ENCODE measurements at places on chromosomes 13 and 19.

GRCh38 chr13:31965361-31966066 is 66.1 kb upstream of the FRY start:
- no peak for DNase-seq

DNA sequence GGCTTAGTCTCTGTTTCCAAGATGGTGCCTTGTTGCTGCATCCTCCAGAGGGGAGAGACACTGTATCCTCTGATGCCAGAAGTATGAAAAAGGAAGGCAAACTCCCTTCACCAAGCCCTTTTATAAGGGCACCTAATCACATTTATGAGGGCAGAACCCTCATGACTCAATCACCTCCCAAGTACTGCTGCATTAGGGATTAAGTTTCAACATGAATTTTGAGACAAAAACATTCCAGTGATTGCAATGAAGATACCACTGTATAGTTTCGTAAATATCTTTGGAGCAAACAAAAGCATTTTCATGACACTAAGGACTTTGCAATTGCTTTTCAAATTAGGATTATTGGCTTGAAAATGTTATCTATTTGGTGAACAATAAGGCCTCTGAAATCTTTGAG is 63.8 kb downstream of the RNF17 start:
- DNase-seq: no peak

DNA sequence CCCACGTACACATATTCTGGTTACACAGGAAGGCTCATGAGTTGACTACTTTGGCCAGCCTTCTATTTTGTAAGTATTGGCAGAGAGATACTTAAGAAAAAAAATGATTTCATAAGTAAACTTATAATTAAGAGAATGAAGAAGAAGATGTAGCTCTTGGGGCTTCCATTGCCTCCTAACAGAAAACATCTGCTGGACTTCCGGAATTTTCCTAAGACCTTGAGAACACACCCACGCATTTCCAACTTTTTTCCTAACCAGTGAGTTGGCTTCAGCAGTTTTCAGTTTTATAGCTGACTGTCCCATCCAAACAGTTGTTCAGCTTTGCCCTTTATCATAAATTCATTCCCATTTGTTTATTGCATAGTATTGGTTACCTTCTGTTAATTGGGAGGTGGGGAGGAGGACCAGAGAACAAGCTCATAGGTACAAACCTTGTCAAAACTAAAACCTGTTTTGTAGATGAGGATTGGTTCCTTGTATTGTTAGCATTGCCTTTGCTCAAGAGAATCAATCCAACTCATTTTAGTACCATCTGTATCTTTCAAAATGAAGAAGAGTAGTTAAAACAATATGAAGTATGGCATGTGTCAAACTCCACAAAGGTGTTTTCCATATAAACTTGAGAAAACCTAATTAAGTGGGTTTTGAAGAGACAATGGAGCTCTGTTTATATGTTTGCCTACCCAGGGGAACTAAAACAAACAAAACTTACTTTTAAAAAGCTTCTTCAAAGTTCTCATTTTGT is 93.9 kb downstream of the COL4A2 start:
- DNase-seq: no peak

GRCh38 chr13:60454425-60454824 is 57.4 kb downstream of the TDRD3 start:
- no peak for DNase-seq

DNA sequence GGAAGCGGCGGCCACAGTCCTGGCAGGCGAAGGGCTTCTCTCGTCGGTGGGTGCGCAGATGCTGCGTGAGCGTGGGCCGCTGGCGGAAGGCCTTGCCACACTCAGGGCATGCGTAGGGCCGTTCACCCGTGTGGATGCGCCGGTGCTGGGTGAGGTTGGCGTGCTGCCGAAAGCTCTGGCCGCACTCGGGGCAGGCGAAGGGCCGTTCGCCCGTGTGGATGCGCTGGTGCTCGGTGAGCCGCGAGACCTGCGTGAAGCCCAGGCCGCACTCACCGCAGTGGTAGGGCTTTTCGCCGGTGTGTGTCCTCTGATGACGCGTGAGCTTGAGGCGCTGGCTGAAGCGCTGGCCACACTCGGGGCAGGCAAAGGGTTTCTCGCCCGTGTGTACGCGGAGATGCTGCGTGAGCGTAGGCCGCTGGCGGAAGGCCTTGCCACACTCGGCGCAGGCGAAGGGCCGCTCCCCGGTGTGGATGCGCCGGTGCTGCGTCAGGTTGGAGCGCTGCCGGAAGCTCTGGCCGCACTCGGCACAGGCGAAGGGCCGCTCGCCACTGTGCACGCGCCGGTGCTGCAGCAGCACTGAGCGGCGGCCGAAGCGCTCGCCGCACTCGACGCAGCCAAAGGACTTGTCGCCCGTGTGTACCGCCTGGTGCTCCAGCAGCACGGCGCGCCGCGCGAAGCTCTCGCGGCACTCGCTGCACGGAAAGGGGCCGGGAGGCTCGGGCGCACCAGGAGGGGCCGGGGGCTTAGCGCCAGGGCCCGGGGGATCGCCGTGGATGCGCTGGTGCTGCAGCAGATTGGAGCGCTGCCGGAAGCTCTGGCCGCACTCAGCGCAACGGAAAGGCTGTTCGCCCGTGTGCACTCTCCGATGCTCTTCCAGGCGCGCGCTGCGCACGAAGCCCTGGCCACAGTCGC is 4.0 kb upstream of the UBE2M start:
- DNase-seq: no peak

DNA sequence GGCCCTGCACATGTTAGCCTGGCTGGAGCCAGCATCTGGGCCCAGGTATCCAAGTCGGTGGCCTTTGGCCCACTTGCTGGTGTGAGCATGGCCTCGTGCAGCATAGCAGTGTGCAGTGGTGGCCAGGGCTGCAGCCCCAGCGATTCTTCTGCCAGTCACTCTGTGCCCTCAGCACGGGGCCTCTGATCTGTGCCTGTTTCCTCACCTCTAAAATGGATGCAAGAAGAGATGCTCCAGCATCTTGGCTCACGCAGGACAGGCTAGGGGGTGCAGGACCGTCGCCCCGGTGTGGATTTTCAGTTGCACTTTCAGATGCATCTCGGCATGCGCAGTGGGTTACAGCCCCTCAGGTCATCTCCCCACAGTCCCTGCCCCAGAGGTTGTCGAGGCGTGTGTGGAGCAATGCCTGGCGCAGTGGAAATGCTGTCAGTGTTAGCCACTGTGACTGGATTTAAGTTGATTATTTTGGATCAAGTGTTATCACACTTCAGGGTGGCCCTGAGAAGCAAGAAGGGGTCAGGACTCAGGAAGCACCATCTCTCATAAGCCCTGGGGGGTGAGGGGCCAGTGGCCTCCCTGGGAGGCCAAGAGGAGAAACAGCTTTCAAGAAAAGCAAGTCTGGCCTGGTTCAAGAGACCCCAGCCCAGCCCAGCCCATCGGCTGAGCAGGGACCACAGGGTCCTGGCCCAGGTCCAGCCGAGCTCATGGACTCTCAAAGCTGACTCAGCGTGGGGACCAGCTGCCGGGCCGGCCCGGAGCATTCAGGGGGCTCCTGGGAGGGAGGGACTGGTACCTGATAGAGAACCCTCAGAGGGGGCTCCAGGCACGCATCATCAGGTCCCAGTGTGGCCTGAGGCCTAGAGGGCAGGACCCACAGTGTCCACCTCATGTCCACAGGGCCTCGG is 27.8 kb downstream of the AP1M1 start:
- DNase-seq: no peak

DNA sequence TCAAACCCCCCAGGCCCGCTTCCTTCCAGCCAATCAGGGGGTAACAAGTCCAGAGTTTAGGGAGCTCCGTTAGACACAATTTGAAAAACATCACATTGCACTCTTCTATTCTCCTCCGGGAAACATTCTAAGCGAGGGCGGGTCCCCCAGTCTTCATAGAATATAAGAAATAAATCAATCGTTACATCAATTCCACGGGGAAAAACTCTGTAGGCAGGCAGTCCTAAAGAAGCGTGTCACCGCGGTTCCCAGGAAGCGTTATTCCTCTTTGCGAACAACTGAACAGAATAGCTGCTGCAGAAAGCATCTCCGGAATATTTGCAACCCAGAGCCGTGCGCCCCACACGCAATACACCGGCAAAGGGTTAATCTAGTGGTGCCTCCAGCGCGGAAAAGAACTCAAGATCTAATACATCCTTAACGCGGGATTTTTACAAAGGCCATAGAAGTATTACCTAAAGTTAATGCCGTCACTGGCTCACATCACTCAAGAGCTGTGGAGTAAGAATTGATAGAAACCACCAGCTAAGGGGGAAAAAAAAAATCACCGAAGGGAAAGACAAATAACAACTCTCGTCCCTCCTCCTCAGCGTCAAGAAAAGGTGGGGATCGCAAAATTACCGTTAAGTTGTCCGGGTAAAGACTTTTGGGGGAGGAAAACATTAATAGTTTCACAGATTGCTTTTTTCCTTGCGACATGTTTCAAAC is 65.1 kb downstream of the KCNRG start:
- DNase-seq: peak; percentile 22

- no peak for DNase-seq
These were observed 6.1 kb downstream of the LRFN3 start for GRCh38 chr19:35942235-35942634.

GRCh38 chr13:36915896-36916640 is 4.0 kb downstream of the SMAD9 start:
- DNase-seq: no peak

GRCh38 chr13:29733147-29733611 is 117.2 kb downstream of the UBL3 start:
- no peak for DNase-seq

GRCh38 chr13:42656161-42656560 is 82.2 kb downstream of the TNFSF11 start:
- no peak for DNase-seq

DNA sequence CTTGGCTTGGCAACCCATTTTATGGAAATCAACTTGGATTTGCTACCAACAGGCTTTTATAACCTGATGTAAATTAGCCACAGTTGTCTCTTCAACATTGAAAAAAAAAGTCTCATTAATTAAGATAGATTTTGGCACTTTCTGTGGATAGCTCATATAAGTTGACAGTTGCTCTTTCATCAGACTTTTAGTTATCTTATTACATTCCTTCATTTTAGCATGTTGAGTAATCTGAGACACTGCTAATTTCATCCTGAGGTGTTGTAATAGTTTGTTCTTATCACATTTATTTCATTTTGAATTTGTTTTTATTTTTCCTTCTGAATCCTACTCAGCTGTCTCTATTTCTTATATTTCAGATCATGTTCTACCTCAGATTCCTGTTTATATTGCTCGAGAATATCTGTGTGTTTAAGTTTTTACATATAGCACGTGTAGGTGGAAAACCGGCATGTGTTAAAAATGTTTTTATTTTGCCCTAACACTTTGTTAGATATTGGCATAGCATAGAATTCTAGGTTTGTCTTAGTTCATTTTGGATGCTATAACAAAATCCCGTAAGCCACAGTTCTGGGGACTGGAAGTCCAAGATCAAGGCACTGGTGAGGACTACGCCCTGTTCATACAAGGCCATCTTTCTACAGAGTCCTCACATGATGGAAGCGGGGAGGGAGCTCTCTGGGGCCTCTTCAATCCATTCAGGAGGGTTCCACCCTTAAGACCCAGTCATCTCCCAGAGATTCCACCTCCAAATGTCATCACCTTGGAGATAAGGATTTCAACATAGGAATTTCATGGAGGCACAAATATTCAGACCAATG is 239.4 kb downstream of the COL4A1 start:
- DNase-seq: no peak

DNA sequence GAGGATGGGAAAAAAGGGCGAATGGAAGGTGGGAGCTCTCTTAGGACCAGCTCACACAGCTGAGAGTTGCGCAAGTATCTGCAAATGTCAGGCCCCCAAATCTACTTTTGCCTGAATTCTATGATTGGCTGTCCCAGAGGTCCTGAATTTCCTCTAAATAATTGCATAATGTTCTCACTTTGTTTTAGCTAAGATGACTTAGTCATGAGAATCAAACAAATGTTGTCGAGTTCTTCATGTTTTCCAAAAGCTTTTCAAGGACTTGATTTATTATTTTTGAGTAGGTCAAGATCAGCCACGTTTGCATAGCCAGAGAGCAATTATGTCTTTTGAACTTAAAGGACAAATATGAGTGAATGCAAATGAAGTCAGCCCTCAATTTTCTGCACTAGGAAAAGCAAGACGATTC is 246.6 kb upstream of the MAB21L1 start:
- DNase-seq: no peak

DNA sequence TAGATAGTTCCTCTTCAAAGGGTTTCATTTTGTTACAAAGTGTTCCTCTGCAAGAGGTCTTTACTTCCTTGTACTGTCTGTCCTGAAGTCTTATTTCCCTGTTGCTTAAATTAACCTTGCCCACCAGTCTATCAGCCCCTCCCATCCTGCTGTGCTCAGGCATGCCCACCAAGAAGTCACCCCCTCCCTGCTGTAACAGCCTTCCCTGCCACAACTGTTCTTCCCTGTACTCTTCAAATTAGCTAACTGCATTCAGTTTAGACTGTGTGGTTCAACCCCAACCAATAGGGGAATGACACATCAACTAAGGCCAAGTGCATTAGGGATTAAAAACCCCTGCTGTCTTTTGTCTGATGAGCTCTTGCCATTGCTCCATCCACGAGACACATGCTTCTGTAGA is 34.4 kb upstream of the ZNF562 start:
- no peak for DNase-seq

DNA sequence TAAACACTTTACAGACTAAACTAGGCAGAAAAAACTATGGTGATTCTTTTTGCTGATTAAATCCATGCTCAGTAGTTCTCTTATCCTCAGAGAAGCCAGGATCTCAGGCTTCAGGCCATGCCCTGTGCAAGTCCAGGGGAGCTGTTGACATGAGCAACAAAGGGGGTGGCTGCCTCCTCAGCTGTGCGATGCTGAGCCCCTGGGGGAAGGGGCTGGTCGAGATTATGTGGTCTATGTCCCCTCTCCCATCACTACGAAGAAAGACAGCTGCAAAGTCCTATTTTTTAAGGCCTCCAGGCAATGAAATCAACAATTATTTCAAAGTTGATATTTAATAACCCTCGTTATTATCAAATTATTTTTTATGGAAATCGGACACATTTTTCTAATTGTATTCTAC is 37.0 kb downstream of the IRS2 start:
- DNase-seq: no peak

GRCh38 chr13:85657942-85658341 is 141.3 kb downstream of the SLITRK6 start:
- DNase-seq: no peak

All from K562 (cell line).